Glutamatergic neuron (in vitro differentiated cells): ENCODE measurements at places on chromosomes 5 and 9. TPM values are rescaled to one million over a fixed set of nuclear protein-coding genes. Genes with fewer than 3 reads are reported as not detected.

Gene PCDHGB2
- total RNA-seq = 8.9 TPM

Gene HEMGN
- total RNA-seq = not detected

Gene SPINK7
- total RNA-seq = not detected

Gene RAPGEF1
- total RNA-seq = 319 TPM

Gene CD14
- total RNA-seq = 0.64 TPM

Gene IFNE
- not detected for total RNA-seq

Gene SLC46A2
- total RNA-seq = not detected

Gene FBP2
- total RNA-seq = not detected

Gene STK32A
- 3.2 TPM for total RNA-seq

Gene FBN2
- 0.86 TPM for total RNA-seq

Gene DAB2
- total RNA-seq = 1.4 TPM

Gene FKBP15
- 18.2 TPM for total RNA-seq

Gene SLC6A18
- not detected for total RNA-seq

Gene CFAP90
- not detected for total RNA-seq

Gene EIF4EBP3
- total RNA-seq = 7.0 TPM

Gene MIGA2
- 40.2 TPM for total RNA-seq

Gene ORM2
- total RNA-seq = not detected

Gene DBH
- 1.8 TPM for total RNA-seq

Gene ZNF300
- 33.9 TPM for total RNA-seq

Gene PLCXD3
- 0.93 TPM for total RNA-seq

Gene ADAMTSL1
- 0.91 TPM for total RNA-seq

Gene CTXN3
- not detected for total RNA-seq

Gene RLN2
- total RNA-seq = not detected

Gene PTPRD
- total RNA-seq = 532 TPM

Gene ADAMTS16
- total RNA-seq = 4.8 TPM

Gene FRRS1L
- total RNA-seq = 4.4 TPM
